ENCODE measurements at places on chromosomes 2 and 18.

DNA sequence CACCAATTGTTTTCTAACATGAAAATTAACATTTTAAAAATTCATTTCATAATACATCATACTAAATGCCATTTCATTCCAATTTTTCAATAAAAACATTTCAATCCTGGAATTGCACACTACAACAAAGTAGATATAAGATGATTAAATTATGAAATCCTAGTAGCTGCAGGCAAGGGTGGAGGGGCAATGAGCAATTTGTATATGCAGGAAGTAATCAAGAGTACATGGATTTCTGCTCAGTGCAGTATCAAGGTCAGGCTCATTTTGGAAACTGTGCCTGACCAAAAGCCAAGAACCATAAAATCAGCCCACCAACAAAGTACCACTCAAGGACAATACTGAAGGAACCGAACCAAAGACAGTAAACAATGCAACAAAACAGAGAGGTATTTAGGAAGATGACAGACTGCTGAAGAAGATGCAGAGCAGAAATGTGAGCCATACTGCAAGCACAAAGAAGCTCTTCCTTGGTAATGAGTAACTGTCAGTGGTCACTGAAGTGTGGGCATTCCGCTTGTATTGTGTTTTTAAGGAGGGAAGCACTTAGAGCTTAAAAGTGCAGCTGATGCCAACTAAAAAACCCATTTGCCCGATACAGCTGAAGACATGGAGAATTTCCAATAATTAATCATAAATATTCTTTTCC lies 34.5 kb upstream of the DSEL start:
- DNase-seq, result no peak

GRCh38 chr2:557635-558301 lies 119.4 kb downstream of the TMEM18 start:
- no peak for DNase-seq

- DNase-seq, result no peak
Measured at GRCh38 chr2:97965116-97965515, 30.6 kb downstream of the TMEM131 start.

DNA sequence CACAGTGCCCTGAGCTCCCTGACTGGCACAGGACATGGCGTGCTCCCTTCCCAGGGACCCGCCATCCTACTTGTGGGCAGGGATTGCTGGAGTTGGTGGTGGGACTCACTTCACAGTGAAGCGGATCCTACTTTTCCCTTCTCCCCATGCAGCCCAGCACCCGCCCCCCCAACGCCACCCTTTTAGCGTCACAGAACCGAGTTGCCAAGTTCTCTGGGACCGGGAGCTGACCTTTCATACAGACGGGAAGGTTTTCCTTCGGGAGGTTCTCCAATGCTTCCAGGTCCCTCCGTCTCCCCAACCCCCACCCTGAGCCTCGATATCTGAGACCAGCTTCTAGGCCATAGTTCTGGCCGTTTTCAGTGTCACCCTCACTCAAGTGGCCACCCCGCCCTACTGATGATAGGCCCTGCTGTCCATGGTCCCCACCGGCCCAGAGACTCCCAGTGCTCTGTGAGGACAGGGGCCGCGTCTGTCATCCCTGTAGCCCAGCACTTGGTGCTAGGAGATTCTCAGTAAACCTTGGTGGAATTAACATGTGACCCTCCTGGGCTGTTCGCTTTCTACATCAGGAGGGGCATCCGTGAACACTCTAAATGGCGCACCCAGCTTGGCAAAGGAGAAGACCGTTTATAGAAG lies 1.6 kb upstream of the DNMT3A start:
- DNase-seq, result no peak

GRCh38 chr18:26461405-26461804 lies 86.9 kb downstream of the KCTD1 start:
- no peak for DNase-seq

DNA sequence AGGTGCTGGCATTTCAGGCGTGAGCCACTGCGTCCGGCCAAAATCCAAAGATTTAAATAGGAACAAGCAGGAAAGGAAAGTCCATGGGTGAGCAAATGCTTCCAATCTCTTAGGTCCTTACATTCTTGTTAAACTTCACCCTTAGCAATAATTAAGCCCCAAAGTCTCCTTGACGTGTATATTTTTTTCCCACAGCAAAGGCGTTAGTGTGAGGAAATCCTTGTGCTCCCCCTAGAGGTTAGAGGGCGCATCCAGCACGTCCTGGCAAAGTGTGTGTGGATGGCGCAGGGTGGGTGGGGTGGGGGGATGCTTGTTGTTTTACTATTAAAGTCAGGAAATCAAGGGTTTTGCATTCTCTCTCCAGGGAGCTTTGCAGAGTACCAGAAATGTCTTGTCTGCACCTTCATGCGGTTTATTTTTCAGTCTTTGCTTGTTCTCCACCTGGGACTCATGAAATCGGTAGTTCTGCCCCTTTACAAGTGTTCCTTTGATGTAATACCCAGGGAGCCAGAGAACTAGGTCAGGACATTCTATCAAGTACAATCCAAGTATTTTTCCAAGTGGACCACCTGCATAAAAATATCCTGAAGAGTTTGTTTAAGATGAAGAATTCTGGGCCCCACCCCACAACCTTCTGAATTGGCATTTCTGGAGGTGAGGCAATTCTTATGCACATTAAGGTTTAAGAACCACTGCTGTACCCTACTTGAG lies 22.2 kb upstream of the ITSN2 start:
- no peak for DNase-seq

- DNase-seq, result no peak
Measured at GRCh38 chr2:70340761-70341476, 39.1 kb upstream of the FAM136A start.

GRCh38 chr2:134268265-134268664 lies 14.4 kb downstream of the MGAT5 start:
- DNase-seq, result no peak

- no peak for DNase-seq
Measured at GRCh38 chr2:132654968-132655367, 15.0 kb downstream of the LYPD1 start.

DNA sequence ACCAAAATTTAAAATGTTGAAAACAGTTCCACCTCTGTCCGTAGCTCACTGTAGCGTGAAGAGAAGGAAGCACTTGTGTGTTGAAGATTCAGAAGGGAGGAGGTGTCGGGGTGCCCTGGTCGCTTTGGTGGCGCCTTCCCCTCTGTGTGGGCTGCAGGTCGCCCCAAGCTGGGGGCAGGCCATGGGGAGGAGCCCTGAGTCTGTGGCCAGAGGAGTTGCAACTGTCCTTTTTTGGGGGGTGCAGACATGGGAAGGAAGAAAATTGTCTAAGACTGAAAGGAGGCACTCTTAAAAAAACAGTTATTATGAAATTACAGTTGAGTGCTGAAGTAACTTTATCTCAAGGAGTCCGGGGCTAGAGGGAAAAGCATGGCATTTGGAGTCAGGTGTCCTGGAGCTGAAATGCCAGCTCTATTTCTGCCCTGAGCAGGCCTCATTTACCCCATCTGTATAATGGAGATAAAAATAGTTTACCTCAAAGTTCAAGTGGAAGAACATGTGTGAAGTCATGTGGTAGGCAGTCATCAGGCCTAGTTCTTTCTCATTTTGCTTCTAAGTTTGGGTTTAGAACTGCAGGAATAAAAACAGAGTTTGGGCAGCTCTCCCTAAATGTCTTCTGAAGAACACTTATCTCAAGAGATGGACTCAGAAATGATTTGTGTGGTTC lies 82.1 kb downstream of the RNF144A start:
- no peak for DNase-seq

DNA sequence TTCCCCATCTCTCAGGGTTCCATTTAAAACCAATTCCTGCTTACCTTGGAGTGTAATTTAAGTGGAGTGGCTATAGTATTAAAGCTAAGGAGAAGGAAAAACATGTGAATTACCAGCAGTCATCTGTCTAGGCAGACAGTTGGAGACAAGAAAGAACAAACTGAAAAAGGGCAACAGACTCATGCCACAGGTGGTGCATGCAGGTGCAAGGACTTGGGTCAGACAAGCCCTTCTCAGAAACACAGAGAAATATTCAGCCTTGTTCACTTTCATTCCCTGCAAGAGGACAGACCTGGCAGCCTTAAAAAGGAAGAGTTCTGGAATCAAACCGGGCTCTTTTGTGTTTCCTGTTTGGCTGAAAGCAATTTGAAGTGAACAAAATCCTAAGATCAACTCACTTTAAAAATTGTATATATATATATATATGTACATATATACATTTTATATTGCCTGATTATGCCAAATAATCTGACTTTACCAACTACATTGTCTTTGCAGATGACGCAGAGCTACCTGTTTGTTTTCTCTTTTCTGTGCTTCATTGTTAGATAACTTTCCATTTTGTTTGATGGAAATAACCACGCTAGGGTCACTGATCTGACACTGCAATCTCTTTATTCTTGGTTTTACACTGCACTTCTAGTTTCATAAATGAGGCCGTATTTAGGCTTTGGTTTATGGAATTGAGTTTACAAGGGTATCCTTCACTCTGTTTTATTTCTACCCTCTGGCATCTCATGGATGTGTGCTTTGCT lies 35.1 kb upstream of the VPS54 start:
- no peak for DNase-seq

DNA sequence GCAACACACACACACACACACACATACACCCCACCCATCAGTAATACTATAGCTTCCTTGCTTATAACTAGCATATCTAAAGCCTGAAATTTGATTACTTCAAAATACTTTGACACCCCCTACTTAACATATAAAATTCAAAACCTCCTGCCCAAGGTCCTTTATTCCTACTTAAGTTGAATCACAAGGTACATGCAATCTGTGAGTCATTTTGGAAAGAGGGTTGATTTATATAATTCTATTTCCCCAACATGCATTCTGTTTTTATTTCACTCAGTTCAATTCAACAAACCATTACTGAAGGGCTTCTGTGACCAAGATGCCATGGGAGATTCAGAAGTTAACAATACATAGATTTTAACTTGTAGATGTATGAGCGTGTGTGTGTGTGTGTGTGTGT lies 420.7 kb downstream of the METTL4 start:
- DNase-seq, result no peak

DNA sequence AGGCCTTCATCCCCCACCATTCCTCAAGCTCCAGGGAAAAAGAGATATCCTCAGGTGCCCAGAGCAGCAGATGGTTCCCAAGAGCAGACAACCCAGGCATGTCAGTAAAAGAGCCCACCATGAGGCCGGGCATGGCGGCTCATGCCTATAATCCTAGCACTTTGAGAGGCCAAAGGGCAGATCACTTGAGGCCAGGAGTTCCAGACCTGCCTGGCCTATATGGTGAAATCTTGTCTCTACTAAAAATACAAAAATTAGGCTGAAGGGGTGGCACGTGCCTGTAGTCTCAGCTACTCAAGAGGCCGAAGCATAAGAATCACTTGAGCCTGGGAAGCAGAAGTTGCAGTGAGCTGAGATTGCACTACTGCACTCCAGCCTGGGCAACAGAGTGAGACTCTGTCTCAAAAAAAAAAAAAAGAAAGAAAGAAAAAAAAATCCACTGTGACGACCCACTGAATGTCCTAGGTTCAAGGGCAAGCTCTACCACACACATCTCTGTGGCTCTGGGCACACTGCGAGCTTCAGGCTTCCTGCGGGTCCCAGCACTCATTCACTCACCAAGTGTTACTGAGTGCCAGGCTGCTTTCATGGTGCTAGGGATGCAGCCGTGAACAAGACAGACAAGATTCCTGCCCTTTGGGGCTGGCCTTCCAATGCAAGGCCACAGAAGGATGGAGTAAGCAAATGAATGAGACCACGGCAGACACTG lies 6.5 kb upstream of the DUSP2 start:
- no peak for DNase-seq

DNA sequence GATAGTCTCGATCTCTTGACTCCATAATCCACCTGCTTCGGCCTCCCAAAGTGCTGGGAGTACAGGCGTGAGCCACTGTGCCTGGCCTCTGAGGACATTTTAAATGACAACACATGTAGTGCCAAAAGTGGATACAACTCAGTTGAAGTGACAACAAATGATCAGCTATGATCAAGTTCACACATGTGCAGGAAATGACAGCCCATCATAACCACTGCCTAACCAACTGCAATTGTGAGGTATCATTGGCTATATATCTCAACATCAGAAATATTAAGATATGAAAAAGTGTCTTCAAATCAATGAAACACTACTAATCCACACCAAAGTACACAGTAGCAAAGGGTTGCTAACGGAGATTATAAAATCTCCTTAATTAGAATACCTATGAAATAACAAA lies 84.8 kb downstream of the DTNB start:
- no peak for DNase-seq

- no peak for DNase-seq
Measured at GRCh38 chr2:61770298-61770697, 83.6 kb downstream of the FAM161A start.

DNA sequence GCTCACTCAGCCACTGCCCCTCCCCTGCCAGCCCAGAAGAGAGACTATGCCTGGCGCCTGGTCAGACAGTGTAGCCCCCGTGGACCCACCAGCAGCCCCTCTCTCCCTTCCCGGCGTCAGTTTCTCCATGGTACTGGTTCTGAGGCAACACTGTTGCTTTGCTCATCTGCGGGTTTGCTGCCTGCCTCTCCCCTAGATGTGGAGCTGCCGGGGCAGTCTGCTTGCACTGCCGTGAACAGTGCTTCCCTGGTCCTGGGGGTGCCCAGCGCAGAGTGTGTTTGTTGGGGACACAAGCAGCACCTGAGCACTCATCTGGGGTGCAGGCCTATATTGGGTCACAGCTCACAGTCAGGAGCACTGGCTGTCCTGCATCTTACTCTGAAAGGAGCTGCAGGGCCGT lies 309.9 kb downstream of the NDUFA10 start:
- no peak for DNase-seq

- no peak for DNase-seq
Measured at GRCh38 chr2:129934044-129934822, 45.2 kb upstream of the RAB6C start.

DNA sequence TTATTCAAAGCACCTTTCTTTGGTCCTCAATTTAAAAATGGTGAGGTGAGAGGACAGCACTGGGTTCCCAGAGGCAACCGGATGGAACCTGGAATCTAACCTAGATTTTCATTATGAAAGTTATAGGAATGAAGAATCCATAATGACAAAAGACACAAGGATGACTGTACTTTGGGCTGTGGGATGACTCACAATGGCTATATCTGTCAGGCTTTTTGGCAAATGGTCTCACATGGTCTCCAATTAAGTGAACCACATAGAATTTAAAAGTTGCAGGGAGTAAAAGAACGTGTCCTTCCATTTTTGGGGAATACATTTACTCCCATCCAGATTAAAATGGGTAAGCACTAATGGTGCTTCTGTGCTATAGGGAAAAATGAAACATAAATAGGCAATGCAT lies 31.8 kb upstream of the LYPD1 start:
- no peak for DNase-seq

- no peak for DNase-seq
Measured at GRCh38 chr18:1627494-1627893, 722.8 kb downstream of the ADCYAP1 start.

All from right renal cortex interstitium (tissue), 3 donors.